Stimulated activated CD4-positive, alpha-beta T cell treated with anti-CD3 and anti-CD28 coated beads, Interleukin-15, amount 100 ng/mL, for 1 hour (primary cell): ENCODE measurements at places on chromosomes 12 and 14.

DNA sequence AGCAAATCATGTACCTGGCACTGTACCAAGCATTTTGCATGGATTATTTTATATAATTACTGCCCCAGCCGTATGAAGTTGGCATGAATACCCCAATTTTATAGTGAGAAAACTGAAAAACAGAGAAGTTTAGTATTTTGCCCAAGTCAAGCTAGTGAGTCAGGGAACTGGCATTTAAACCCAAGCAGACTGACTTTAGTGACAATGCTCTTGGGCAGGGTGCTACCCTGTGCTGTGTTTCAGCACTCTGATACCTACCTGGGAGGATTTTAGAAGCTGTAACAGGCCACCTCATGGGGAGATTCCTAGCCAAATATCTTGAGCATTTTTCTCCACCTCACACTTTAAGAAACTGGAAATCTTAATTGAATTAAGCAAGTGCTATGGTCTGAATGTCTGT lies 98.1 kb upstream of the MAX start:
- DNase-seq = no peak

DNA sequence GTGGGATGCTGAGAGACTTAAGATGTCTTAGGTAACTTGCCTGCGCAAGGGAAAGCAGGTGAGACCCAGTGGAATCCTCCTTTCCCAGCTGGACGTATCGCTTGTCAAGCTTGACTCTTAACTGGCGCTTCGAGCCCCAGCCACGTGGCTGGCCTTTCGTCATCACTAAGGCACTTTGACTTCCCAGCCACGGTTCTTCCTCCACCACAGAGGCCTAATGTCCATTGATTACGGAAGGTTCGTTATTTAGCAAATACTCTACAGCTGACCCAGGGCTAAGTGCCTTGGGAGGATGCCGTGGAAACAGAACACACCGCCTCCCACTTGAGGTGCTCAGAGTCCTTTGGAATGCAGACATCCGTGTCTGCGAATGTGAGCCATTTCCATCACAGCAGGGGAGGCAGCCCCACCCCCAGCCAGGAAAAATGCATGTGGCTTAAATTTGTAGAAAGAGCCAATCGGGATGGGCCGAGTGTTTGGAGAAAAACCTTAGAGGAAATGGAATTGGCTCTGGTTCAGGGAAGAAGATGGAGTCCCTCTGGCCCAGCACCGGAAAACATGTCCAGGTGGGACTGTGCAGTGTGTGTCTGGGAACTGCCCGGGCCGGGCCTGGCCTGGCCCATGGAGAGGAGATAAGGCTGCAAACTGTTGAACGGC lies 115.7 kb downstream of the PLXNC1 start:
- no peak for DNase-seq

- DNase-seq = no peak
These were observed 279.0 kb downstream of the SLC16A7 start for GRCh38 chr12:59874781-59875180.

- no peak for DNase-seq
These were observed 63.4 kb downstream of the ITPR2 start for GRCh38 chr12:26769611-26770010.

DNA sequence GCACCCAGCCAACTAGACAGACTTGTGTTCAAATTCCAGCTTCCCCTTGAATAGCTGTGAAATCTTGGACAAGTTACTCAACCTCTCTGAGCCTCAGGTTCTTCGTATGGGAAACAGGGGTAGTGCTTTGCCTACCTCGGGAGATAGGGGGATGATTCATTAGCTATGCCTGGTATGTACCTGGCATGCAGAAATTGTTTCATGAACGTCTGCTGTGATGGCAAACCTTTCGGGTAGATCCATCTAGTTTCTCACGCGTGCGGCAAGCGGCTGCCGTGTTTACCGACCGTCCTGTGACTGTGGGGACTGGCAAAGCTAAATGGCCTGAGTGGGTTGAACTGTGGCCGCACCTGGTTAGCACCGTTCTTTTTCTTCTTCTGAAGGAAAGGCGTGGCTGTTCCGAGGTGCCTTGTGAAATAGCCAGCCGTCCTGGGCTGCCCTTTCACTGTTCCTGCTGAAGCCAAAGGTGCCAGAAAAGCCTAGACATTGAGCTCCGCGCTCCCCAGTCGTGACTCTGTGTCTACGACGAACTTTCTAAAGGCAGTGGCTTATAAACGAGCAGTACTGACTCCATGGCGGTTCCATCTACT lies 40.6 kb upstream of the MED13L start:
- DNase-seq = no peak

- DNase-seq = no peak
These were observed 4.8 kb downstream of the GMPR2 start for GRCh38 chr14:24237463-24237955.

- no peak for DNase-seq
These were observed 60.7 kb upstream of the PYGL start for GRCh38 chr14:51004801-51005526.

DNA sequence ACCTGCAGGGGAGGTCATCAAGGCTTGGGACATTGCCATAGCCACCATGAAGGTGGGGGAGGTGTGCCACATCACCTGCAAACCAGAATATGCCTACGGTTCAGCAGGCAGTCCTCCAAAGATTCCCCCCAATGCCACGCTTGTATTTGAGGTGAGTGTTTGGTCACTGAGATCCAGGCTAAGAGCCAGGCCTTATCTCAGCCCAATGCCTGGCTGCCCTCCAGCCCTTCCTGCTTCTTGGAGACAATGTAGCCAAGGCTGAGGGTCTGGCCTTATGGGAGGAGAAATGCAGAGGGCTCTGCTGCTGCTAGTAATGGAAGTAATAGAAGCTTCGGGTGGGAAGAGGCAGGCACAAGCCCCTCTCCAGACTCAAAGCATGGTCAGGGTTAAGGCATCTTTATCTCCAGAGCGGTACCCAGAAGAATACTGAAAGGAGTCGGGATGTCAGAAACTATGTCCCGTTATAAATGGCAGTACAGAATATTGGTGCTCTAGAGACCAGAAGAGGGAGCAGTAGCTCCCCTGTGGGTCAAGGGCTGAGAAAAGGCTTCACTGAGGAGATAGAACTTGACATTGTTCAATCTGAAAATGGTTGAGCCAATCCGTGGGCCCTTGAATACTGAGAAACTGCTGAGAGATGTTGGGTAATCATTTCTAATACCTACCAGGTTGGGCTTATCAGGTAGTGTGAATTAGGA lies 3.1 kb downstream of the FKBP4 start:
- no peak for DNase-seq
